ENCODE measurements at places on chromosomes 4 and X. TPM values are rescaled to one million over a fixed set of nuclear protein-coding genes. Genes with fewer than 3 reads are reported as not detected.

DNA sequence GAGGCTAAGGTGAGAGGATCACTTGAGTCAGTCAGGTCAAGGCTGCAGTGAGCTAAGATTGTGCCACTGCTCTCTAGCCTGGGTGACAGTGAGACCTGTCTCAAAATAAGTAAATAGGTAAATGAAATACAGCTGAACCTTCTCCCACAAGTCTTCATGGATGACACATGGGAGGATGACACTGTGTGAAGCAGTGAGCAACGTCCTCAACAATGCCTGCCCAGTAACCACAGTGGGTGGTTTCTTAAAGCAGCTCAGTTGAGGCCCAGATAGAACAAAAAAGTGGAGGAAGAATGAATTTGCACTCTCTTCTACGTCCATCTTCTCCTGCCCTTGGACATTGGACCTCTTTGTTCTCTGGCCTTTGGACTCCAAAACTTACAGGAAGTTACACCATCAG, 52.7 kb downstream of the MSX1 start:
- no peak for DNase-seq

DNA sequence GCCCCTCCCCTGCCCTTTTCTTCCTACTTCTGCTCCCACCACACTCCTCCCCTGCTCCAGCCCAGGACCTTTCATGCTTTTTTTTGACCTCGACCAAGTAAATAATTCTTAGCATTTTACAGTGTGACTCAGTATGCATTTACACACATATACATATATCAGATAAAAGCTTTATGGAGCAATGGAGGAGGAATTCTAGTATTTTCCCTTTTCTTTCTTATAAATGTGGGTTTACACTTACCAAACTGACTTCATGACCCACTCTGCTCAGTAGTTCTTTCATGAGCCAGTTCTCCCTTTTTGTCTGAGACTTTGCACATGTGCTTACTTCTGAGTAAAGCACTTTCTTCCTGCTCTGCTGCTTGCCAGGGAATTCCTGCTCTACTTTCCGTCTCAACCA, 111.8 kb upstream of the H2AZ1 start:
- DNase-seq: no peak

DNA sequence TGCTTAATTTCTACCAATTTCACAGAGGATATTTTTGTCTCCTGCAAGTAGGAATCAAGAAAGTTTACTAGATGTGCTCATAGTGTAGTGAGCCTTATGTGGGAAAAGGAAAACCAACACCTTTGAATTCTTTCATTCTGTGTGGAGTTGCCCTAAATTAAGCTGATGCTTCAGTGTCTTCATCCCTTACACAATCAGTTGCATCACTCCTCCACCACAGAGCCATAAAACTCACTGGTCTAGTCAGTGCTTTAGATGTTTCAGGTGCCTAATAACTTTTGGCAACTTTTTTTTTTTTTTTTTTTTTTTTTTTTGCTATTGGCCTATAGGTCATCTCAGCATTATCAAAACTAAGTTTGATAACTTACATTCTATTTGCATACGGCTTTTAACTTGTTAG, 41.5 kb downstream of the HHIP start:
- DNase-seq: no peak

DNA sequence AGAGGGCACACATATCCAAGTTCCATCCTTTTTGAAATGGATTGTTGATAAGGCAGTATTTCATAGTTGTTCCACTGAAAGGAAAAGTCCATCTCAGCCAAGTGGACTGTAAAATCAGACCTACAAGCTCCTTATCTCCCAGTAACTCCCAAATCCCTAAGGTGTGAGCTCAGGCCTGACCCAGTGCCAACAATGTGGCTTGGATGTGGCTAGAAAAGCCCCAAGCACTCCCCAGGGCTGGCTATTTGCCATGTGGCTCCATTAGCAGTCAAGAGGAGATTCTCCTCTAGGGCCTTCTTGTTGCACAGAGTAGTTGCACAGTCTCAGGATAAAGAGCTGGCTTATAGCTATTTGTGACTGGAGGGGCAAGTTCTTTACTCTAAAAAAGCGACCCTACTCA, 25.0 kb upstream of the DGKK start:
- no peak for DNase-seq

DNA sequence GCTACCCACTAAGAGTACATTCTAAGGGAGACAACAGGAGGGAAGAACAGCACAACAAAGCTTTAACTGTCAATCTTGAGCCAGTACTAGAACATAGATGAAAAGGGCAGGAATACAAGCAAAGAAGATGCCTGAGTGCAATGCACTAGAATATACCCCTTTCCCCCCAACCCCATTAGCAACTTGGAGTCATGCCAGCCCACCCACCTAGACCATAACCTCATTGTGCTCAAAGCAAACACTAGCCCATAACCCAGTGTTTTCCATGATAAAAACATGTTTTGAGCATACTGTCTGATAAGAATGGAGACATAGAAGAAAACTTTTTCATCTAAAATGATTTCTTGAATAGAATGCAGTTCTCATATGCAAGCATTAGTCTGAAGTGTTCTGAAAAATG, 183.2 kb downstream of the RAP1GDS1 start:
- no peak for DNase-seq

- no peak for DNase-seq
These were observed 5.3 kb downstream of the LRRC66 start for GRCh38 chr4:52014903-52015302.

Gene PLAC8
- 336 TPM for total RNA-seq

Gene RENBP
- total RNA-seq: 78.8 TPM

Measured in spleen (tissue), 13 donors.